ENCODE measurements at places on chromosomes 2 and 18.

DNA sequence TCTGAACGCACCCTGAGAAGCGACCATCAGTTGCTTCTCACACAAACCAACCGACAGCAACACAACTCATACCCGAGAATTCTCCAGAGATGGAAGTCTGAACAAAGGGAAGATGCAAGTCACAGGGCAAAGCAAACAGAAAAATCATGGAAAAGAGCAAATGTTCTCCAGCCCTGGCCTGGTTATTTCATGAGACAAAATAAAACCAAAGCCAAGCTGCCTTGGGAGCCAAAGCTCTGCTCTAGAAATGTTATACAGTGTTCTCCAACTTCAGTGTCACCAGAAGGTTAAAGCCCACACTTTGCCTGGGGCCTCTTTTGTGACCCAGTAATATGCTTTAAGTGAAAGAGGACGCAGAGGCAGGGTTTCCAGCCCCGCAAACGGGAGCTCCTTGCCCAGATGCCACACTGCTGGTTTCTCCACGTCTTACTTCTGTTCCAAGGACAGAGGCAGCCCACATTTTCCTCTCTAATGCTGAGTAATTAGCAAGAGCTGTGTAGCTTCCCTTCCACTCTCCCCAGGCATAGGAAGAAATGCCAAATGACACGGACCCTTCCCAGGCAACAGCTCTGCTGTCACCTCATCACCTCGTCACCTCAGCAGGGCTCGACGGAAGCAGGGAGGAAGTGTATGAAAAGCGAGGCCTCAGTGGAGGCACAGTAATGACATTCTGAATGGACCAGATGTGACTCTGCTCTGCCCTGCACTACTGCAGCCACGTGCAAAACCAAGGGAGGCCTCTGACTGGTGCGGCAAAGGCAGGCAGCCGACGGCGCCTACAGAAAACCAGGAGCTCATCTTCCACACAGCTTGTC lies 64.7 kb downstream of the FBXO15 start:
- DNase-seq: no peak

DNA sequence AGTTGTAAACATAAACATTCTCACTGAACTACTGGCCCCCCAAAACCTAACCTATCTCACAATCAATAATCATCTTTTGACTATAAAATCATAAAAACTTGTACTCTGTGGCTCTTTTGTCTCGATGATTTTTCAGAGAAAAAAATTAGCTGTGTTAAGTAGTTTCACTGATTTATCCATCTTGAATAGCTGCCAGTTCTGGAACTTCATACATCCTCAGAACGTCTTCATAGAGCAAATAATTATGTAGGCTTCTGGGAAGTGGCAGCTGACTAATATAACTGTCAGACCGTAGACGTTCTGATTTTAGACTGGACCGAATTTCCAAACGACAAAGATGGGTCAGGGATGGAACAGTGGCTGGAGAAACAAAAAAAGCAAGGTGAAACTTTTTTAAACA lies 97.3 kb upstream of the CHAC2 start:
- peak; percentile 57 for DNase-seq

GRCh38 chr2:164969909-164970690 lies 14.8 kb upstream of the SLC38A11 start:
- no peak for DNase-seq

DNA sequence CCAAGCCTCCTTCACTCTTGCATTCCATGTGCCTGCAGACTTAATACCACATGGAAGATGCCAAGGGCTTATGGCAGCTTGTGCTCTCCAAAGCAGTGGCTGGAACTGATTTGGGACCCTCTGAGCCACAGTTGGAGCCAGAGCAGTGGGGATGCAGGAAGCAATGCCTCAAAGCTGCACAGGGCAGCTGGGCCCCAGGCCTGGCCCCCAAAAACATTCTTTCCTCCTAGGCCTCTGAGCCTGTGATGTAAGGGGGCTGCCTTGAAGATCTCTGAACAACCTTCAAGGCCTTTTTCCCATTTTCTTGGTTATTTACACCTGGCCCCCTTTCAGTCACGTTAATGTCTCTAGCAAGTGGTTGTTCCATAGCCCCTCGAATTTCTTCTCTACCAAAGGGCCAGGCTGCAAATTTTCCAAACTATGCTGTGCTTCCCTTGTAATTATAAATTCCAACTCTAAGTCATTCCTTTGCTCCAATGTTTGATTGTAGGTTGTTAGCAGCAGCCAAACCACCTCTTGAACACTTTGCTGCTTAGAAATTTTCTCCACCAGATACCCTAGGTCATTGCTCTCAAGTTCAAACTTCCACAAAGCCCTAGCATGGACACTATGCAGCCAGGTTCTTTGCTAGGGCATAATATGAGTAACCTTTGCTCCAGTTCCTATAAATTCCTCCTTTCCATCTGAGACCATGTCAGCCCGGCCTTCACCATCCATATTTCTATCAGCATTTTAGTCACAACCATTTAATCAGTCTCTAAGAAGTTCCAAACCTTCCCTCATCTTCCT lies 245.0 kb upstream of the RBBP8 start:
- no peak for DNase-seq

GRCh38 chr18:48024881-48025660 lies 94.6 kb upstream of the SMAD2 start:
- DNase-seq: no peak

DNA sequence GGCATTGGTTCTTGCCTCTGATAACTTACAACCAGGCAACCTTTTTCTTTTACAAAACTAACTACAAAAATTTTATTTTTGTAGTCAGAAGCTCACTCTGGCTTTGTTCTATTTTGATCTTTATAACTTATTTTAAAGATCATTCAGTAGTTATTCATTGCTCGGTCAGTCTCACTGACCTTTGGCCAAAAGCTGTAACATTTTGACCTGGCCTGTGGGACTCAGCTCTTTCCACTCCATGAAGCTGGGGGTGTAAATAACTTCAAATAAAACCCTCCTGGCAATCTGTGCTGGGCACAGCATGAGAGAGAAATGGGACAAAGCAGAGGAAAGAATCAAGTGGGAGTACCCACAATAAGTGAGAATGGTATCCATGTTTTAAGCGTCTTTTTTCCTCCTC lies 380.7 kb downstream of the SETBP1 start:
- DNase-seq: no peak
